Stimulated activated CD4-positive, alpha-beta T cell treated with anti-CD3 and anti-CD28 coated beads, TNF-alpha, amount 100 ng/mL, for 4 hours (primary cell): ENCODE measurements at places on chromosomes 16 and 17.

DNA sequence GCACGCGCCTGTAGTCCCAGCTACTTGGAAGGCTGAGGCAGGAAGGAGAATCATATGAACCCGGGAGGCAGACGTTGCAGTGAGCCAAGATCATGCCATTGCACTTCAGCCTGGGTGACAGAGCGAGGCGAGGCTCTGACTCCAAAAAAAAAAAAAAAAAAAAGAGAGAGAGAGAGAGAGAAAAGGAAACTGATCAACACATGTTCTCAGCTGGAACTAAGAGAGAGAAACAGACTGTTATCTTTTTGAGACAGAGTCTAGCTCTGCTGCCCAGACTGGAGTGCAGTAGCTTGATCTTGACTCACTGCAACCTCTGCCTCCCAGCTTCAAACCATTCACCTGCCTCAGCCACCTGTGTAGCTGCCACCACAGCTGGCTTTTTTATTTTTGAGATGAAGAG, 60.4 kb downstream of the STH start:
- no peak for DNase-seq

- no peak for DNase-seq
Observed at GRCh38 chr16:14957576-14958322, 17.1 kb upstream of the PDXDC1 start.

- no peak for DNase-seq
Observed at GRCh38 chr17:4199818-4200402, 56.9 kb downstream of the CYB5D2 start.

GRCh38 chr16:82643936-82644630, 17.3 kb downstream of the CDH13 start:
- DNase-seq, result no peak

DNA sequence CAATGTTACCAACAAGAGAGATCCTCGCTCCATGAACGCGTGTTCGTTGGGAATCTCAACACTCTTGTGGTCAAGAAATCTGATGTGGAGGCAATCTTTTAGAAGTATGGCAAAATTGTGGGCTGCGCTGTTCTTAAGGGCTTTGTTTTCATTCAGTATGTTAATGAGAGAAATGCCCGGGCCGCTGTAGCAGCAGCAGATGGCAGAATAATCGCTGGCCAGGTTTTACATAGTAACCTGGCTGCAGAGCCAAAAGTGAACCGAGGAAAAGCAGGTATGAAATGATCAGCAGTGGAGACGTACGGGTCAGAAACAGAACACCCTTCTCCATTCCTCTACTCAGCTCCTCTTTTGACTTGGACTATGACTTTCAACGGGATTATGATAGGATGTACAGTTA, 13.3 kb downstream of the SOCS1 start:
- DNase-seq, result no peak
